ENCODE measurements at places on chromosomes 4 and X.

DNA sequence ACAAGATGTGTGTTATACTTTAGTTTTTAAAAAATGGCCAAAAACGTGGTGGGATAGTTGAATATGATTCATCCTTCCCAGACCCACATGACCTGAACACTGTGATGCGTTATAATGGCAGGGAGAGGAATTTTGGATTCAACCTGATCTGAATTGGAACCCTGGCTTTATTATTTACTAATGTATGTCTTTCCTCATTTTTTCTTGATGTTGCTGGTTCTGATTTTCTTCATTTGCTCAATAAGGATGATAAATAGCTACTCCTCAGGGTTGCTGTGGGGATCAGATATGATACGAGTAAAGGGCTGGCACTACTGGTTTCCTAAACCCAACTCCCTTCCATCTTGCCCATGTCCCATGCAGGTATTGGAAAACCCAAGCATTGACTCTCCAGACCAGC lies 24.2 kb upstream of the ACSL1 start:
- DNase-seq = no peak

DNA sequence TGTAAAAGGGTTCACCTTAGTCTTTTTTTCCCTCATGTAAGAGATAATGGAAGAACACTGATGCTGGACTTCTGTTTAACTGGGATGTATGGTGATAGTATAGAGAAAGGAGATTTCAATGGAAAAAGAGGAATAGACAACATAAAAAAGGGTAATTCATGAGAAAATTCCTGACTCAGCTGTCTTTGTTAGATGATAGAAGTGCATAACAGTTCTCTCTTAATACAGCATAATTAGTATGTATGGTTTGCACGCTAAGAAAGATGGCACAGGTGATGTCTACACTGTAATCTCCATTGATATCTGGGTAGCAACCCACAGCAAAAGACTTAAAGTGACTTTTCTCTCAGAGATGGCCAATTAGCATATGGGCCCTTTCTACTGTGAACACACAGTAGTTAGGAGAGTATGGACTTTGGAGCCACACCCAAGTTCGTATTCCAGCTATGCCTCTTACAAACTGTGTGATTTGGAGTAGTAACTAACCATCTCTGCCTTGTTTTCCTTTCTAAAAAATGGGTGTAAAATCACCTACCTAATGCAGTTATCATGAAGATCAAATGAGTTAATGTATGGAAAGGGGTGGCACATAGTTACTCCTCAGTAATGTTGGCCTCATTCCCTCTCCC lies 149.3 kb downstream of the PDE5A start:
- no peak for DNase-seq

- peak; percentile 55 for DNase-seq
Observed at GRCh38 chr4:60201052-60201673, 999.0 kb upstream of the ADGRL3 start.

- peak; percentile 50 for DNase-seq
Observed at GRCh38 chrX:56726605-56727004, 2.4 kb upstream of the NBDY start.

DNA sequence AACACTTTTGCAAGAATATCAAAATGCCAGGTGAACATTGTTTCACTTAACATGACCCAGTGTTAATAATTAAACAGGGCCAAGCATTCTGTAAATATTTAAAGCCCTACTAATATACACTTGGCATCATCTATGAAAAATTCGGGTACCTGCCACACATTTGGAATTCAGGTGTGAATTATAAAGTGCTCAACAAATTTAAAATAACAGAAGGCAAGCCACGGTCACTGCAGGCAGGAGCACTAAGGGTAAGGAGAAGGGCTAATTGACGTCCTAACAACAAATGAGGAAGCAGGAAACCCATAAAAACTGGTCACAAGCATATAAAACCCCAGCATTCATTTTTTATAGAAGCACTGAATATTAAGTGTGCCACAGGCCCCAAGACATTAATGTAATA lies 43.8 kb upstream of the CPEB2 start:
- no peak for DNase-seq

DNA sequence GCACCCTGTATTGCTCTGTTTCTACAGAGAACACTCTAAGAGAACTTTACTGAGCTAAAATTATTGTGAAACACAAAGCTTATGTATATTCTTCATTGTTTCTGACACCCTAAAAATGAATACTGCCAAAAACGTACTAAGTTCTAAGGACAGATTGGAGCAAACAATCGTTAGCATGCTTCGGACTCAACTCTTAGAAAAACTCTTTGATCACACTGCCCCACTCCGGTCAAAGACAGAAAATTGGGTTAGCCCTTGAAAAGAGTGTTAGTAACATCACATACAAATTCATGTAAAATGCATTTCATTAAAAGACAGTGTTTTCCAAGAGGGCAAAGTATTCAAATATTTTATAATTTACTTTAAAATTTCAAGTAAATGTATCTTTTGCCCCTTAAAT lies 177.4 kb downstream of the DCHS2 start:
- no peak for DNase-seq

- no peak for DNase-seq
Observed at GRCh38 chr4:176187624-176188023, 7.8 kb downstream of the SPATA4 start.

Data from NCI-H1694 (cell line).